Myometrial cell (primary cell): ENCODE measurements at places on chromosomes 2 and 18. TPM values are rescaled to one million over a fixed set of nuclear protein-coding genes. Genes with fewer than 3 reads are reported as not detected.

Gene MAL
- not detected in 2 replicates for total RNA-seq

Gene NEUROD1
- not detected in 2 replicates for total RNA-seq

Gene ANTXR1
- 43.8 and 45.2 TPM in 2 replicates for total RNA-seq

Gene QPCT
- 21.3 and 22.5 TPM in 2 replicates for total RNA-seq

Gene OTX1
- not detected in 2 replicates for total RNA-seq

Gene ATP6V1C2
- total RNA-seq = 0.18 TPM in 1 of 2 replicates, not detected in the other

Gene CFAP221
- total RNA-seq = under 0.01 TPM in 1 of 2 replicates, not detected in the other

Gene CETN1
- total RNA-seq = not detected in 2 replicates

Gene EPB41L3
- not detected in 2 replicates for total RNA-seq

Gene LNPK
- 26.2 and 31.5 TPM in 2 replicates for total RNA-seq

Gene AQP12B
- not detected in 2 replicates for total RNA-seq

Gene SULT1C2
- not detected in 2 replicates for total RNA-seq

Gene HOXD13
- total RNA-seq = 0.29 and 0.53 TPM in 2 replicates

Gene FAP
- total RNA-seq = 72.6 and 84.9 TPM in 2 replicates
